T-cell (primary cell): ENCODE measurements at places on chromosomes 4 and X.

DNA sequence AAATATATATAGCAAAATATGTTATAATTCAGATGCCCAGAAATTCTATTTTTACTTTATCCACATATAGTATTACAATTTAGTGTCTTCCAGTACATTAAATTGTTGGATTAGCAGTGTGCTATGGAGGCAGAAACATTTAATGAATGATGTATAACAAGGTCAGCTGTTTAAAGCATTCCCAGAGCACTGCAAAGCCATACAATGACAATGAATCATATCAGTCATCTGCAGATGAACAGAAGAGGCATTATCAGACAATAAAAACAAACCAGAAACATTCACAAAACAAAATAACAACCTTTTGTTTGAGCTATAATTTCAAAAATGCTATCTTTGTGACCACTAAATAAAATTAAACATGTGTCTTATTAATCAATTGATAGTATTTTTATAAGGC lies 524.2 kb downstream of the FAT4 start:
- no peak for DNase-seq

GRCh38 chr4:108054025-108054638 lies 64.4 kb downstream of the HADH start:
- peak; percentile 55 for DNase-seq

DNA sequence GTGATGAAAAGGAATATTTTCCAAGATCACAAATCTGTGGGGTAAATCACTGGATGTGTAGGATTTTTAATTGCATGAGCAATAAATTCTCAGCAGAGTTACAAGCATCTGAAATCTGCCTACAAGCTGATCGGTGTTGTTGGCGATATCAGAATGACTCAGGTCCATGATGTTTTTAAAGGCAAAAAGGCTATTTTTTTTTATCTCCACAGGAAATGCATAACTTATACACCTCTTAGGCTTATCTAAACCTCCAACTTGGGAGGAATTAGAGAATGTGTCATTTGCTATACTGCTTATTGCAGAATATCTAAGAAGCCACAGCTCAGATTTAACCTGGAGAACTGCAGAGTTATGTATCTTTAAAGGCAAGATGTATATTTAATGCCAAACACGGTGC lies 61.6 kb downstream of the KIT start:
- no peak for DNase-seq

GRCh38 chr4:142846108-142846728 lies at the start of gene INPP4B:
Gene INPP4B, minus strand, starts transcription at chr4:142846301.
- DNase-seq, result peak; percentile 21

DNA sequence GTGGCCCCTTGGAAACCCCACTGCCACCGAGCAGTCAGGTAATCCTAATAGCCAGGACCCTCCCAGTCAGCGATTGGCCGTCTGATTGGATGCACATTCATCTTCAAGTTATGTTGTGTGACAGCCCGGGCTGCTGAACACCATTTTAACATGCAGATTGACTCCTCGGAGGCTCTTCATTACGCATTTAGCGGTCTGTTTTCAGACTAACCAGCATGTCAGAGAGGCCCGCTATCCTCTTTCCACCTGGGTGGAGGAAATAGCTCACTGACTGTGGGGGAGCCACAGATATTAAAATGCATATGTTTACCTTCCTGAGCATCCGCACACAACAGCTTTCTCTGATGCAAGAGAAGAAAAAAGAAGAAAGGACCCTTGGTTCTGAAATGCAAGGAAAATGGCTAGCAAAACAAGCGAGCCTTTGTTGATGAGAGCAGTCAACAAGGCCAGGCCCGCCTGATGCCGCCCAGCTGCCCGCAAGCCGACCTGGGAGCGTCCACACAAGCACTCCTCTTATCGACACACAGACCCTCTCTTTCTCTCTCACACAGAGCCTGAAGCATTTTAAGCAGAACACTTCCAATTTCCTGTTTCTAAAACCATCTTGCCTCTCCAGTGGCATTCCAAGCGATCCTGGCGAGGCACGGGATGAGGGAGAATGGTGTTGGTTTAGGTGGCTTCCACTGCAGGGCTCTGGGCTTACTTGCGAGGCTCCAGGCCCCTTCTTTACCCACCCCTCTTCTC lies 118.3 kb downstream of the MGST2 start:
- no peak for DNase-seq

- DNase-seq, result no peak
Observed at GRCh38 chr4:54227256-54228055, 1.6 kb upstream of the PDGFRA start.

DNA sequence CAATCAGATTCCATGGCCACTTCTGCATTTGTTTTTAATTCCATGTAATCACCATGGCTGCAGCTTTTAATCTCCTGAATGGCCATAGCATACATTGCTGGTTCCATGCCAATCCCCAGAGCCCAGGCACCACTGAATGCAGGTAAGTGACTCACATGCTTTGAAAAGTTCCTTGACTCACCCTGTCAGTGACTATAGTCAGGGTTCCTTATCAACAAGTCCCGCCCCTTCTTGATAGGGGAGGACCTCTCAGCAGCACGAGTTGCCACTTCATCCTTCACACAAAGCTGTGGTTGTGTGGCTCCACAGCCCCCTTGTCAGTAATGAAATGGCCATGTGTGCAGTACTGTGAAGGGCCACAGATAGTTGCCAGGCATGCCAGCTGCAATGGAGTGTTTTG lies 516.6 kb downstream of the PPARGC1A start:
- DNase-seq, result no peak

GRCh38 chrX:154730253-154730891 lies 20.5 kb downstream of the GAB3 start:
- DNase-seq, result no peak

DNA sequence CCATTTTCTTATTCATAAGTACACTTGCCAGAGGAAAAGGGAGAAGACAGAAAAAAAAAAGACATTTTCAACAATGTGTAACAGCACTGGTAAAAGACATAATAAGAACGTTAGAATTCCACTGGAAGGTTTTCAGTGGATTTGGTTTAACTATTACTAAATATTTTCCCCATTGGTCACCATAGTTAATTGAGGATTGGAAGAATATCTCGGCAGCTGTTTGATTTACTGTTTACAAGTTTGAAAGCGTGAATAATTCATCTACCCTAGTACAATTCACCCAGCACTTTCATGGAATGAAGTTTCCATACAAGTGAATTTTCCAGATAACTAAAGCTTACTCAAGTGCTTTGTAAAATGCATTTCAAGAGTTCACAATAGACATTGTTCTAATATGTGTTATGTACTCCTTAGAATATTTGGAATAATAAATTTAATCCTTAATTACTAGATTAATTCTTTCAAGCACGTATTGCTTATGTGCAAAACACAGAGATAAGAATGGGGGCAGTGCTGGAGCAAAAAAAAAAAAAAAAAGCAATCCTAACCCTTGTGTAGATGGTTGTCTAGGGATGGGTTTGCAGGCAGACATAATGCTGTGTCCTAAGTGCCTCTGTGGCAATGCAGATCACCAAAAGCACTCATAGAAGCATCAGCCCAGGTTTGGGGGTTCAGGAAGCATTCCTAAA lies 57.1 kb downstream of the ENPEP start:
- DNase-seq, result no peak

- no peak for DNase-seq
Observed at GRCh38 chr4:76804096-76804495, 93.8 kb downstream of the SOWAHB start.

GRCh38 chrX:129875669-129876068 lies 30.3 kb upstream of the UTP14A start:
- DNase-seq, result no peak

GRCh38 chr4:28845158-28845557 lies 1875.0 kb upstream of the PCDH7 start:
- no peak for DNase-seq

DNA sequence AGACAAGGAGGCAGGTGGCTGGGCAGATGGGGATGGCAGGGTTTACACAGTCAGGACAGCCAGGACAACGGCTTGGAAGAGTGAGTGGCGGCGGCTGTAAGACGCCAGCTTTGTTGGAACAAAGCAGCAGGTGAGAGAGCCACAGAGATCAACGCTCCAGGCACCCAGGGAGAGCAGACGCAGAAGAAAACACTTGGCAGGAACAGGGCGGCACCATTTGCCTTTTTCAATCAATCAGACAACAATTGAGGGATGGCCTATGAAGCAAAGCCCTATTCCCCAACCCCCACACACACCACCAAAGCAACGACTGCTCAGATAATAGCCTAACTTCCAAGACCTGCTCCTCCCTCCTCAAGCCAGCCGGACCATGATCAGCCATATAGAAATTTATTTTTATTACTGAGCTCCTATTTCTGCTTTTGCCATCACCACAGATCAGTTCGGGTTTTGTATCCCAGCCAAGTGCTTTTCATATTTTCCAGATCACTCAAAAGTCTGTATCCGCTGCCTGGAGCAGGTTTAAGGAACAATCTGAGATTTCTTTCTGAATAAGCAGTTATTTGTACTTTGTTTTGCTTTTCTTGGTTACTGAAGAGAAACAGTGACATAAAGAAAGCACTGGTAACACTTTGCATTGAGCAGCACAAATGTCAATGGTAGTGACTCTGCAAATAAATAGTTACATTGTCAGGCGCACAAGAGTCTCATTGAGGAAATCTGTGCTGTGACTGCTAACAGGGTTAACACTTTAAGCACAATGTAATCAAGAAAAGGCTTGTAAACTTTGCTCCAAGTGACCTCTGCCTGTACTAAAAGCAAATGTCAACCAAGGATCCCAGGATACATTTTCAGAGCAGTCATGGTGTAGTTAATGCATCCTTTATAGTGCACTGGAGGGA lies 81.8 kb upstream of the RBPJ start:
- DNase-seq, result no peak

- DNase-seq, result peak; percentile 67
Observed at GRCh38 chr4:56301181-56301996, 85.9 kb downstream of the AASDH start.

DNA sequence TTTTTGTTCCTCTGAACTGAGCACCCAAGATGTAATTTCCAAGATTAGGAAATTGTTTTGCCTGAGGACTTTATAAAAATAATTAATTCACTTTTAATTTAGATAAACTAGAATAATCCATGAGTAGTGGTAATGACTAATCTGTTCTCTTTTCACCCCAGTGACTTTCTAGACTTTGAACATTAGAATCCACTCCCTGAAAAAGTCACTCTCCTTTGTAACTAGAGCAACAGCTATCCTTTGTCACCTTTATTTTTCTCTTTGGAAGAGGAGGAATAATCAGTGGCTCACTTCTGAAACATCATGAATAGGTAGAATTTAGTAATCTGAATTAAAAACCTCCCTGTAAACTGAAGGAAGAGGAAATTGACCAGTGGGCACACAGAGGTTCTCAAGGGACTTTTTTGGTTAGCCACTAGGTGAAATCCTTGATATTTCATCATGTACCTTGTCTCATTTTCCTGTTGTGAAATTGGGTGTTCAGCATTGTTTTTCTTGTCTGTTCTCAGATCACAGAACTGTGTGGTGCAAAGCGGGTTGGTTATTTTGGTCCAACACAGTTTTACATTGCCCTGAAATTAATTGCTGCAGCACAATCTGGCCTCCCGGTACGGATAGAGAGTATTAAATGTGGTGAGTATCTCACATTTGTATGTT lies 59.4 kb downstream of the REPS2 start:
- no peak for DNase-seq

DNA sequence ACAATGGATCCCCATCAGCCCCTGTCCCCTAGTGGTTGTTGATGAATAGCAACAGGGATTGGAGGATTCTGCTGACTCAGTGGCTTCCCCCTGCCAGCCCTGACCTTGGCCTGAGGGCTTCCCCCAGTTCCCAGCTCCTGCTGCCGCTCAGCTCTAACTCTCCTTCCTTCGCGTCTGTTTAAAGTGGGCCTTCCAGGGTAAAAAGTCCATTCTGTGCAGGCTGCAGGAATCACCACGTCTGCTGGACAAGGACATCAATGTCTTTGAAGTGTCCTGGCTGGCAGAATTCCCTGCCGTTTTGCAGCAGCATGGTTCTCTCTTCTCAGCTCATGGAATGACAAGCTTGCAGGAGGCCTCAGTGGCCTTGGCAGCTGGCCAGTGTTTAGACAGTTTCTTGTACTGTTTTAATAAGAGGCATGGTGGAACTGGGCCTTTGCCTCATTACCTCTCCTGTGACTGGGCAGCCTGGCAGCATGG lies 152.5 kb upstream of the STX18 start:
- DNase-seq, result no peak

- DNase-seq, result no peak
Observed at GRCh38 chr4:39698424-39699009, 581 bp downstream of the UBE2K start.

DNA sequence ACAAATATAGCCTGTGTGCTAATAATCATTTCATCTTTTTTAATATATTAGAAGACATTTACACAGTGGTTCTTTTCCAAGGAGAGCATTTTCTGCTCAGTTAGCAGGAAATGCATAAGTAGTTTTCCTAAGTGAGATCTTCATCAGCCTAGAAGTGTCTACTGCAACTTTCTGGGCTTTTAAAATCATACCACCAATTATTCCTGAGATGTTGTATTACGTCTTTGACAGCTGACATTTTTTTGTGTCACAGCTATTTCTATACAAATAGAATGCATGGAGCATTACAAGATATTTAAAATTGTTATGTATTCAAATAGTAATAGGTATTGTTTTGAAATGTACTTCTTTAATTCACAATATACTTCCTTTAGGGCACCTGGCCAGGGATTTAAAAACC lies 158.0 kb downstream of the GRID2 start:
- no peak for DNase-seq

- DNase-seq, result no peak
Observed at GRCh38 chrX:149374751-149375150, 130.4 kb downstream of the IDS start.

GRCh38 chr4:10684631-10685030 lies at the start of gene CLNK:
Gene CLNK, minus strand, starts transcription at chr4:10684768. Its CDS starts 16,899 bp downstream, at chr4:10667869.
- no peak for DNase-seq

DNA sequence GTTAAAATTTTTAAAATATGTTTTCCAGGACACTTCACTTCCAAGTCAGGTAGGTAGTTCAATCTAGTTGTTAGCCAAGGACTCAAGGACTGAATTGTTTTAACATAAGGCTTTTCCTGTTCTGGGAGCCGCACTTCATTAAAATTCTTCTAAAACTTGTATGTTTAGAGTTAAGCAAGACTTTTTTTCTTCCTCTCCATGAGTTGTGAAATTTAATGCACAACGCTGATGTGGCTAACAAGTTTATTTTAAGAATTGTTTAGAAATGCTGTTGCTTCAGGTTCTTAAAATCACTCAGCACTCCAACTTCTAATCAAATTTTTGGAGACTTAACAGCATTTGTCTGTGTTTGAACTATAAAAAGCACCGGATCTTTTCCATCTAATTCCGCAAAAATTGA lies 49.7 kb downstream of the XIAP start:
- no peak for DNase-seq

GRCh38 chr4:187069398-187069797 lies 345.7 kb upstream of the FAT1 start:
- no peak for DNase-seq

DNA sequence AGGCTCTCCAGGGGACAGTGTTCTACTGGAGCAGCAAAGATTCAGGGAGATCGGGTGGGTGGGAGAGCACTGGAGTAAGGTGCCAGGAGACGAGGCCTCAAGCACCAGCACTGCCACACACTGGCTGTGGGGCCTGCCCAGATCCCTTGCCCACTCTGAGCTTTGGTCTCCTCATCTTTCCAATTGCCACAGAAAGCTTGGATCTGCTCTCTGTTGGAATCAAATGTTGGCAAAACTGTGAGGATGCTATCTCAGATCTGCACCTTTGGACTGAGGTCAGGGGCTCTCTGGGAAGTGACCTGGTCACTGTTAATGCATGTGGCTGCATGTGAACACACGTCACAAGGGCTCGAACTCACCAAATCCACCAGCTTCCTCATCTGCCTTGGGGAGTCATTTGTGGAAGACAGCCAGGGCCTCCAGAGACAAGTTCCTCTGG lies 1.3 kb downstream of the RIPPLY1 start:
- DNase-seq, result no peak

- no peak for DNase-seq
Observed at GRCh38 chr4:70195425-70195824, at the start of gene ODAM. Gene ODAM, plus strand, starts transcription at chr4:70195725. Its CDS starts 819 bp downstream, at chr4:70196544.

- DNase-seq, result no peak
Observed at GRCh38 chr4:150475763-150476162, 106.2 kb upstream of the MAB21L2 start.
